ENCODE measurements at places on chromosomes 5 and 9.
A peak's percentile ranks its signal among the peaks of the same experiment; 100 is the strongest.

- DNase-seq: no peak
Observed at GRCh38 chr5:162684145-162684544, 616.6 kb downstream of the GABRG2 start.

GRCh38 chr5:56607551-56607950, 207.8 kb upstream of the MAP3K1 start:
- no peak for DNase-seq

DNA sequence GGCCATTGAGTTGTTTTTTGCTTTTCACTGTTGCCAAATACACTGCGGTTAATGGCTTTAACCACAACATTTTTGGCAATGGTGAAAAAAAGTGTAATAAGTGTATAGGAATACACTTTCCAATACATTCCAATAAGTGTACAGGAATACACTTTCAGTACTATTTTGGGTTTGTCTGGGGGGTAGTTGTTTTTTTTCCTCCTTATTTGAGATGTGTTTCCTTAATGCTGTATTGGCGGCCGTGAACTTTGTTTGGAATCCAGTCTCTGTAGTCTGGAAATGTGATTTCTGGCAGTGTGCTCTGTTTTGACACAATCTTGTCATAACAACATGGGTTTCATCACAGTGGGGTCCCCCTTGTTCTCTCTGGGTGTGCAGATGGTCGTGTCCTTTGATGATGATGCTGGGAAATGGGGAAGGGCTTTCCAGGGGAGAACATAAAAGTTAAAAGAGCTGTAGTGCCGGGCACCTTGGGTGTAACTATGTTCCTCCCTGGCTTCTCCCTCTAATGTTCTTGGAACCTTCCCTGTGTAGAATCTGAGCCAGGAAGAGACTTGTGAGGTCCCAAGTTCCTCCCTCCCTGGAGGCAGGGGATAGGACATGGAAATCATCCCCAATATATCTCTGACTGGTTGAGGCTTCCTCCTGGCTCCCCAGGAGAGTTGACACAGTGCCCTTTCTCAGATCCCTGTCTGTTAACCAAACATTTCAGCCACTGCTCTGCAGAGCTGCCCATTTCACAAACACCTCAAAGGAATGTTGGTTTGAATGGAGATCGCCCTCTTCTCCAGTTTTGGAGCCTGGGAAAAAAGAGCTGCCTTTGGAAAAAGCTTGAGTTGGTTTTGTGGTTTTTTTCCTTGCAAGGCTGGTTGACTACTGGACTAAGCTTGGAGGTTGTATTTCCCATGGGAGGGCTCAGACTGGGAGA, 44.8 kb downstream of the RCL1 start:
- DNase-seq: no peak

GRCh38 chr9:112489039-112489546, 2.5 kb downstream of the KIAA1958 start:
- DNase-seq: no peak

DNA sequence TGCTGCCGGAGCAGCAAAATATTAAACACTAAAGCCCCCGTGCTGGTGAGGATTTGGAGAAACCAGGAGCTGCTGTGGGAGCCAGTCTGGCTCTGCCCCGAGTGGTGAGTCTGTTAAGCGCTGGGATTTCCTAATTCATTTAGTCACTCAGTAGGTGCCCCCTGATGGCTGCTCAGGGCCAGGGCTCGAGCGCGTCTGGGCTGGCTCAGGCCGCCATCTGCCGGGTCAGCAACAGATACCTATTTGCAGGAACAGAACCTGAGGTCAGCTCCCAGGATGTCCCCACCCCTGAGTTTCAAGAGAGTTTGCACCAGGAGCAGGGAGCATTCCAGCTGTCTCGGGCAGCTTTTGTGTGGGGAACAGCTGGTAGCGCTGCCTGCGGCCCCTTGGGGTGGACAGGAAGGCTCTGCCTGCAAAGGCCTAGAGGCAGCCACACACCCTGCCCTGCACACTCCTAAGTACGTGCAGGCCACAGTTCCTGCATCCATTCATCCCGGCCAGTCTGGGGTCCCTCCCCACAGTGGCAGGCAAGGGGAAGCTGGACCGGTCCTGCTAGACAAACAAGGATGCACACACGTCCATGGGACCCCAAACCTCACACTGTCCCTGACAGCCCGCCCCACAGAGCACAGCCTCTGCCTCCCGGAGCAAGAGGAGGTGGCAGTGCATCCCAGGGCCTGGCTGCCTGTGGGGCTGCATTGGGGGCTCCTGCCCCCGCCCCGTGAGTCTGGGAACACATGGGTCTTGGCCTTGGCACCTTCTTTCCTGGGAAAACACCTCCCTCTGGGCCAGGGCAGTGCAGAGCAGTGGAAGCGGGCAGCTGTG, 83.7 kb downstream of the ADAMTS2 start:
- DNase-seq: no peak

GRCh38 chr9:123493627-123494026, 137.6 kb downstream of the CRB2 start:
- no peak for DNase-seq

- peak; percentile 49 for DNase-seq
Observed at GRCh38 chr5:76473661-76474060, 70.6 kb downstream of the IQGAP2 start.

DNA sequence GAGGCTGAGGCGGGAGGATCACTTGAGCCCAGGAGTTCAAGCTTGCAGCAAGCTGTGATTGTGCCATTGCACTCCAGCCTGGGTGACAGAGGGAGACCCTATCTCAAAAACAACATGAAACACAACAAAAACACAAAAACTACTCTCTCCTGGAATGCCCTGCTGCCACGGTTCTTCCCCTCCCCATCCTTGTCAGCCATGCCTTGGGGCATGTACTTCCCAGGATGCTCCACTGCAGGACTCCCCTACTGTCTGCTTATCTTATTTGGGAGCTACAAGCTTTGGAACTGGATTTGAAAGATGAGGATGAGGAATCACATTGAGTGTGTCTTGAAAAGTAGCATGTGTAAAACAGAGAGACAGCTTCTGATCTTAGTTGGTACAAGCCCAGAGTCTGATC, 40.1 kb upstream of the KIAA1958 start:
- DNase-seq: no peak

DNA sequence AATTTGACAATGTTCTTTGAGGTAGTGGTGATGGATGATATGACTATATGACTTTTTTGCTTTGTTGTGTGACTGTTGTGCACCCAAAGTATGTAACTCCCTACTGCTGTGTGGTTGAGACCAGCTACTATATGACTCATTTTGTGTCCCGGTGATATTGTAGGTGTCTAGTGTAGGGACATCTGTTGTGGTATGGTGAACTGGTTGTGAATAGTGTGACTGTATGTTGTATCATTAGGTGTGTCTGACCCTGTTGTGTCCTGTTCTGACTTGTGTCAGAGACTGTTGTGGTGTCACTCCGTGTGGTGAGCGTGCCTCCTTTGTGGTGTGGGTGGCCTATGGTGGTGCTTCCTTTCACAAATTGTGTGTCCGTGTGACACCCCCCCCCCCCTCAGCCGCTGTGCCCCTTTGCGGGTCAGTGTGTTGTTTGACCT, 11.2 kb upstream of the CXXC5 start:
- DNase-seq: no peak

GRCh38 chr9:89417832-89418473, 80.0 kb downstream of the SEMA4D start:
- DNase-seq: no peak

- no peak for DNase-seq
Observed at GRCh38 chr9:27165068-27165467, 56.0 kb downstream of the TEK start.

- no peak for DNase-seq
Observed at GRCh38 chr9:87653941-87654340, 72.0 kb upstream of the CTSL start.

- no peak for DNase-seq
Observed at GRCh38 chr5:61450493-61451279, 118.6 kb downstream of the ZSWIM6 start.

DNA sequence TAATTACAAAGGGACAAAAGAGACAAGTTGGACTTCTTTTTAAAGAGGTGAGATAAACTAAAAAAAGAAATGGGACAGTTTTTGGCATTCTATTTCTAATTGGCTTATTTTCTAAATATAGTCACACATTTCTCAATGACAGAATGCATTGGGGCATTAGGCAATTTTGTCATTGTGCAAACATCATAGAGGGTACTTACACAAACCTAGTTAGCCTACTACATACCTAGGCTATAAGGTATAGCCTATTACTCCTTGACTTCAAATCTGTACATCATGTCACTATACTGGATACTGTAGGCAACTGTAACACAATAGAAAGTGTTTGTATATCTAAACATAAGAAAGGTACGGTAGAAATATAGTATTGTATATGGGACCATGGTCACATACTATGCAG, 56.1 kb downstream of the LSM11 start:
- DNase-seq: no peak

DNA sequence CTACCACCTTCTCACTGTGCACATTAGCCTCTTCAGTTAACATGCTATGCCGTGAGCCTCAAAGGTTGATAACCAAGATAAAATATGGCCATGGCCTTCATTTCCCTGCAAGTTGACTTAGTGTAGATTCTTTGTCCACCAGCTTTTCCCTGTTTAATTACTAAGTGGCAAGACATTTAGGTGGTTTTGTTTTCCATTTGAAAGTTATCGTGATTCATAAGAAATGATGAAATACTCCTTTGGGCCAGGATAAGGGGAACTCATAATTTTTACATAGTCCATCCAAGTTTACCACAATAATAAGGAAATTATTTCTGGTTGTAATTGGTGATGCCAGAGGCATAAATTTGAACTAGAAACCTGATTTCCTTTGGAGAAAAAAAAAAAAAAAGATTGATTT, 609.6 kb downstream of the TAF11L14 start:
- no peak for DNase-seq

GRCh38 chr9:99296291-99296951, 74.3 kb downstream of the SEC61B start:
- no peak for DNase-seq

GRCh38 chr5:14753947-14754346, 89.4 kb downstream of the OTULIN start:
- no peak for DNase-seq

GRCh38 chr9:16112116-16112515, 559.3 kb downstream of the CCDC171 start:
- DNase-seq: no peak

- no peak for DNase-seq
Observed at GRCh38 chr9:99026956-99027298, 78.0 kb upstream of the TGFBR1 start.

DNA sequence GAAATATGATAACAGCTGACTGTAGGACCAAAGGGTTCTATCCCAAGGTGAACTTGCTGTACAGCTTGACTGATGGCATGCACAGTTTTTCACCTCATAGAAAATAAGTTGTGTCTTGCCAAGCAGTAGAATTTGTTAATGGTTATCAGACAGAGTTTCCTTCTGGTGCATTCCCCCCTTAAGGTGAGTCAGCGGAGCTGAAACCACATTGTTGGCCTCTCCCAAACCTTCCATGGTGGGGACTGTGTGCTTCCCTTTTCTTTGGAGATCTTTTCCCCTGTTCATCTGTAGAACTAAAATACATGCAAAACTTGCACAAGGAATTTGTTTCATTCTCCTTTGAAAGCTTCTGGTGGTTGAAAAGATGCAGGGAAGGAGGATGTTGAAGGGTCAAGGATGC, 179.8 kb downstream of the FGF1 start:
- no peak for DNase-seq

GRCh38 chr5:147763791-147764525, 18.6 kb downstream of the JAKMIP2 start:
- DNase-seq: no peak

DNA sequence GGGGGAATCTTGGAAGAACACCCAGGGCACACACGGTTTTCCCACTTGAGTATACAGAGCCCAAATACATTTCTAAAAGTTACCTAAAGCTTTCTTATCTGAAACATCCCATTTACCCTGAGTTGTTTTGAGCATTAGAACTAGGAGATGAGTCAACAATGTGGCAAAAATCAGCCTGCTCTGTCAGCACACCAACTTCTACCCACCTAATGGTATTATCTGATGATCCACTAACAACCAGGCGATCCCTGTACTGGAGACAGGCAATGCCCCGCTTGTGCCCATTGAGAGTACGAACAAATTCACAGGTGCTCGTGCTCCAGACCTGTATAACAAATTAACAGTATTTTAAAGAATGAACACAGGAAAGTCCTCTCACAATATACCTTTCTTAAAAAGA, 87.0 kb downstream of the SMIM23 start:
- no peak for DNase-seq

DNA sequence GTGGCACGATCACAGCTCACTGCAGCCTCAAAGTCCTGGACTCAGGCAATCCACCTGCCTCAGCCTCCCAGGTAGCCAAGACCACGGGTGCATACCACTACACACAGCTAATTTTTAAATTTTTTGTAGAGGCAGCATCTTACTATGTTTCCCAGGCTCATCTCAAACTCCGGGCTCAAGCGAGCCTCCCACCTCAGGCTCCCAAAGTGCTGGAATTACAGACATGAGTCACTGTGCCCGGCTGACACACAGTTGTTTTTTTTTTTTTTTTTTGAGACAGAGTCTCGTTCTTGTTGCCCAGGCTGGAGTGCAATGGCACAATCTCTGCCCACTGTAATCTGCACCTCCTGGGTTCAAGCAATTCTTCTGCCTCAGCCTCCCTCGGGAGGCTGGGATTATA, 70.1 kb upstream of the CNOT6 start:
- no peak for DNase-seq

DNA sequence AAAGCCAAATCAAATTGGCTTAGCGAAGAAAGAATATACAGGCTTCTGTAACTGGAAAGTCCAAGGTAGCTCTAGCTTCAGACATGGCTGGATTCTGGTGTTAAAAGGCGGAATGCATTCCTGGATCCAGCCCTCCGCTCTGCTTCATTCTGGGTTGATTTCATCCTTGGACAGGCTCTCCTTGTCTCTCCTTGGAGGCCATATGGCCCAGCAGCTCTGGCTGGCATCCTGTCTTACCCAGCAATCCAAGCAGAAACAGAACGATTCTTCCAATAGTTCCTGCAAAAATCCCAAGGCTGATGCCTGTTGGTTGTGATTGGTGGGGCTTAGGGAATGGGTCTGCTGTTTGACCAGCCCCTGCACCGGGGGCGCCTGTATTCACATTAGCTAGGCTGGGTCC, 37.0 kb upstream of the SAP30L start:
- no peak for DNase-seq

- no peak for DNase-seq
Observed at GRCh38 chr5:132211787-132212186, 15.9 kb downstream of the P4HA2 start.

DNA sequence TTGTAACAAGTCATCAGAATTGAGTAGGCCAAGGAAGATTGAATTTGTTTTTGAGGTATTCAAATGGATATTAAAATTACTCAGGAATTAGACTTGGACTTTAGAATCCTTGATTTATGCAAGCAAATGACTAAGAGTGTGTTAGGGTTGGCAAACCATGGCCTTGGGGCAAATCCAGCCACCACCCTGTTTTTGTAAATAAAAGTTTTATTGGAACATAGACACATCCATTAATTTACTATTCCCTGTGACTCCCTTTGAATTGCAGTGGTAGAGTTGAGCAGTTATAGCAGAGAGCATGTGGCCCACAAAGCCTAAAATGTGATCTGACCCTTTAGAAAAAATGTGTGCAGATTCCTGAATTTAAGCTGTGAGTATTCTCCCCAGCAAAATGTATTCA, 115.6 kb downstream of the WDR70 start:
- DNase-seq: no peak

GRCh38 chr5:579211-579610, 32.9 kb upstream of the CEP72 start:
- DNase-seq: no peak

All from stimulated activated CD8-positive, alpha-beta memory T cell treated with anti-CD3 and anti-CD28 coated beads, Interleukin-4, amount 100 ng/mL, for 4 hours (primary cell).